Muscle of arm (tissue), 14 donors: ENCODE measurements at places on chromosomes 1 and 21.

- DNase-seq: no peak
Observed at GRCh38 chr1:28499553-28499952, 6.3 kb upstream of the RCC1 start.

- DNase-seq: no peak
Observed at GRCh38 chr1:39405358-39405757, 86.1 kb upstream of the BMP8A start.

GRCh38 chr1:200880212-200880611 lies 7.4 kb downstream of the GPR25 start:
- no peak for DNase-seq

- DNase-seq: no peak
Observed at GRCh38 chr1:58813361-58813760, 29.5 kb upstream of the JUN start.

- DNase-seq: no peak
Observed at GRCh38 chr1:168341483-168341975, 60.9 kb downstream of the TBX19 start.

DNA sequence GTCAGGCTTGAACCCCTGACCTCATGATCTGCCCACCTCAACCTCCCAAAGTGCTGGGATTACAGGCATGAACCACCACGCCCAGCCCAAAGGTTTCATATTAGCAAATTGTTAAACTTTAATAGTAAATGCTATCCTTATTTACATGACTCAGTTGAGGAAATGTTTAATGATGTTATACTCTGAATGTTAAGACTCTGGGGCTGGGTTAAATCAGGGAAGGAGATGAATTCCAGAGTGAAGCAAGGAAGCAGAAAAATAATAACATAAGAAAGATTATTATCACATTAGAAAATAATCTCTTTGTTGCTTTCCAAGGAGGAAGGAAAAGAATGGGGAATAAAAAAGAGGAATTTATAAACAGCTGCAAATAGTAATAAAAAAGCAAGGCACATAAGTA lies 105.3 kb downstream of the PTGS2 start:
- DNase-seq: no peak

- peak; percentile 54 for DNase-seq
Observed at GRCh38 chr1:77126307-77126706, 92.9 kb downstream of the PIGK start.

DNA sequence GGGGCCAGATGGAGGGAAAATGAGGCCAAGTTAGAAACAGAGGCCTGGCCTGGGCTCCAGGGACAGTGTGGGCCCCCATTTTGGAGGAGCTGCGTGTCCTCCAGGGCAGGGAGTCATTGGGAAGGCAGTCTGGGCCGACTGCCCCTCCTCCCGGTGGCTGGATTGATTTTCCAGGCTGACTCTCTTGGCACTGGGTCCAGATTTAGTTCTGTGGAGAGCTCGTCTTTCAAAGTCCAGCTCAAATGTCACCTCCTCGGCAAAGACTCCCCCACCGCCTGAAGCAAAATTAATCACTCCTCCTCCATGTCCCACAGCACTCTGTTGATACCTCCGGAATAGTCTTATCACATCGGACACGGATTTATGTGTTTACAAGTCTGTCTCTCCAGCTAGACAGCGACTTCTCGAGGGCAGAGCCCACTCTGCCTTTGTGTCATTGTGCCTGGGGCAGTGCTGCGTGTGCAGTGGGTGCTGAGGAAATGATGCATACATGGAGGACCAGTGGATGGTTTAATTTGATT lies 175.1 kb downstream of the CAMTA1 start:
- peak; percentile 80 for DNase-seq

DNA sequence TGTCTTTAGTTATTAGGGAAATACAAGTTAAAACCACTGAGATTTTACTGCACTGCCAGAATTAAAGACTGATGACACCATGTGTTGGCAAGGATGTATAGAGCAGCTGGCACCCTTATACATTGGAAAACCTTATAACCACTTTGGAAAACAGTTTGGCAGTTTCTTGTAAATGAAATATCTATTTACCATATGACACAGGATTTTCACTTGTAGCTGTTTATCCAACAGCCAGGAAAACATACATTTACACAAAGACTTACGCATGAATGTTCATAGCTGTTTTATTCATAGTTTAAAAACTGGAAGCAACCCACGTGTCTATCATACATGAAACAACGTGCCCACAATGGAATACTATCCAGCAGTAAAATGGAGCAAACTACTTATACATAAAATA lies 45.3 kb downstream of the PRRC2C start:
- DNase-seq: no peak

DNA sequence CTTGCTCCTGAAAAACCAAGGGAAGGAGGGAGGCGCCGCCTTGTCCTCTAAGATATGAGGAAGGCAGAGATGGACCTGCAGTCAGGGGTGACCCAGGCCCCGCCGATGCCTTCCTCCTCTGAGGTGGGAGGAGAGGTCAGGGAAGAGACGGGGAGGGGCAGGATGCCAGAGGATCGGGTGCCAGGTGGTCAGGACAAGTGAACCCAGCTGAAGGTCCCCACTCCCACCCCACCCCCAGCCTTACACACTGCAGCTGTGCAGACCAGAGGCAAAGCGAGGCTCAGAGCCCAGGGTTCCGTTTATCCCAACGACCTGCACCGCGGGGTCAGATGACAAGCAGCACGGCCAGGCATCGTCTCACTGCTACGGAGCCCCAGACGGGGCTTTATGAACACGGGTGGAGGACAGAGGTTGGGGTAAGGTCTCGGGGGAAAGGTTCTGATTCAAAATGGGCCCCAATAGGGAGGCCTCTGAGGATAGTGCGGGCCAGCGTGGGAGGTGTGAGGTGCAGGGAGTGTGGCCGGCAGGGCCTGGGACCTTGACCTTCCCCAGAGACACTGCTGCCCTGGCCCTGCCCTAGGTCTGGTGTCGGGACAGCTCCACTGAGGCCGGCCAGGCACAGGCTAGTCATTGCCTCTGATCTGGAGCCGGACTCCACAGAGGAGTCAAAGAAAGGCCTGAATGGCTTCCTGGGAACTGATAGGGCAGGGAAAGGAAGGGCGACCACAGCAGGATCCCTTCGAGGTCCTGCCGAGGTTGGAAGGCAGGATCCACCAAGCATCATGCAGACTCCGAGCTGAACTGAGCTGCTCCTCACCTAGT lies 112.4 kb downstream of the WDR4 start:
- DNase-seq: no peak

DNA sequence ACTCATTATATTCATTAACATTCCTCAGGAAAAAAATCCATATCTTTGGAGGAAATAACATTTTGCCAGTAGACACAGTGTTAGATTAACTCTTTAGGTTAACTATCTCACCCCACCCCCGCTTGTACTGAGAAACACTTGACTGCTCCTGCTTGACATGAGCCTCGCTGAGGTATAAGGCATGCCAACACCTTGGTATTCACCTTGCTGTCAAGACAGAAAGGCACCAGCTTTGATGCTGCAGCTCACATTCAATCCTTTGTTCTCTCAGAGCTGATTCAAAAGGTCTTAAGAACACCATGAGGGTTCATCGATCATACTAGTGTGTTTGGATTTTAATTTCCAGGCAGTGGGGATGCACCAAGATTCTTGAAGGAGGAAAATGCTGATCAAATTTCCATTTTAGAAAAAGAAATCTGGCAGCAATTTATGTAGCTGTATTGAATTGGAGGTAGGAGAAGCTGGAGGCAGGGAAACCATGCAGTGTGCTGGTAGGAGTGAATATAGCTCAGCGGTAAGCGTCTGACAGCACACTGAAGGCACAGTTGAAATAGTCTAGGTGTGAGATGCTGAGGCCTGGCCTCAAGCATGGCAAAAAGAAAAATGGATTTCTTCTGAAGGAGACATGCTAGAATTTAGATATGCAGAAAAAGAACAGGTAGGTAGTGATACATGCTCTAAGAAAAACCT lies 108.0 kb upstream of the ST6GALNAC5 start:
- DNase-seq: no peak

DNA sequence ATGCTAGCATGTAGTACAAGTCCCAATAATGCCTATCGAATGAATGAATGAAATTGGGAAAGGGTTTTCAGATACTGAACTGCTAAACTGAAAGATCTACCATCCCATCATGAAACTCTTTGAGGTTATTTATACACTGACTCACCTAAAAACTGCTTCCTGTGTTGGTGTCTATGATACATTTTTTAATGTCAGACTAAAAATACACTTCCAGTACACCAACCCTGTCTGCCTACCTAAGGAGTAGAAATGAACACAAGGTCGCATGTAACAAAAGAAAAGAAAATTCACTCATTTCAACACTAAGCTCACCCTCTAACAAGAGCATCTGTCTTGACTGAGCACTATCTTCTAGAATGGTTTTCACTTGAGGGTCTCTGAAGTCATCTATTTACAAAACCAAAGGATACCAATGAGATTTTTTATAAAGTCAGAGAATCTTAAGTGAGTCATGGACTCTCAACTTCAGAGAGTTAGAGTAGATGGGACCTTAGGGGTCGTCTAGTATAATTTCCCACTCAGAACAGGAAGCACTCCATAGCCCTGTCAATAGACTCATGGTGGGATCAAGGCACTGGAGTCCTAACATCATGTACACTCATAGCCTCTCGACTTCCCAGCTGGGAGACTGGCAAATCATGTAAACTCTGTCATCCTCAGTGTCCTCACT lies 53.4 kb downstream of the WLS start:
- DNase-seq: no peak

GRCh38 chr1:241034203-241034936 lies 322.6 kb downstream of the RGS7 start:
- DNase-seq: no peak

DNA sequence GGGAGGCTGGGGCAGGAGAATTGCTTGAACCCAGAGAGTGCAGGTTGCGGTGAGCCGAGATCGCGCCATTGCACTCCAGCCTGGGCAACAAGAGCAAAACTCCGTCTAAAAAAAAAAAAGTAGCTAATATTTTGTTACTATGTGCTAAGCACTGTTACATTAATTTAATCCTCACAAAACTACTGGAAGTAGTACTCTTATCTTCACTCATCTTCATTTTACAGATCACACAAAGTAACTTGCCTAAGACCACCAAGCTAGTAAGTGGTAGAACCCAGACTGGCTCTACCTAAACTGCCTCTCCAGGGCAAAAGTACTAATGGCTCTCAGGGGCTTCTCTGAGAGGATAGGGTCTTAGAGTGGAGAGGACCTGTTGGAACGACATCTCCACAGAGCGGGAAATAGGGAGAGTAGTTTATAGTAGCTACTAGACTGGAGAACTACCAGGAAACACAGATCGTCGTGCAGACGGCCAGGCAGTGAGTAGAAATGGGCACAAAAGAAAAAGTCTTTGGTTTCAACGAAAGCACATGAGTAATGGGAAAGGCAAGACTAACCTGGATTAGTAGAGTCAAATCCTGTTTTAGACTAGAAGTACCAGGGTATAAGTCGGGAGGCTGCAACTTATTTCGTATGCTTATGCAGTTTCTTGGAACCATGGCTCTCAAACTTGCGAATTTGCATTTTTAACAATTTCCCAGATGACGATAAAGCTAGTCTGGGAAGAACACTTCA lies 1.4 kb downstream of the CLCC1 start:
- DNase-seq: no peak

GRCh38 chr1:36391271-36391670 lies 5.5 kb upstream of the STK40 start:
- no peak for DNase-seq

DNA sequence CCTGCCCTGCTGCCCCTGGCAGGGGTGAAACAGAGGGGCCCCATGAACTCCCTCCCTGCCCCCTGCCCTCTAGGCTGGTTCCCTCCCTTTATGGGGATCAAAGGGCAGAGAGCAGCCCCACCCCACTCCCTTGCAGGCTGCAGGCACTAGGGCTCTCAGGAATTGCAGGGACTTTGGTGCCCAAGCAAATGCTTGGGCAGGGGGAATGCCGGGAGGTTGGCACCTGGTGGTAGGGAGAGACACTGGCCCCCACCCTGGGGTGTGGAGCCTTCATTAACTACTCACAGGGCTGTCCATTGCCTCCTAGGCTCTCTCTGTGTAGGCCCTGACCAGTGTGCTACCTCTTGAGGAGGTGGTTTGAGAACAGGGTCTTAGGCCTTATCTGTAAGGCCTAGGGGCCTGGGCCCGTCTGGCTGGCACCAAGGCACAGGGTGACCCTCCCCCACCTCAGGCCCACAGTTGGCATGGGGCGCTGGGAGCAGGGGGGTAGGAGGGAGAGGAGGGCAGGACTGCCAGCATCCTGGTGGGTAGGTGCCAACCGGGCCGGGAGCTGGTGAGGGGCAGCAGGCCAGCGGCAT lies 4.7 kb downstream of the ZBTB7B start:
- no peak for DNase-seq

DNA sequence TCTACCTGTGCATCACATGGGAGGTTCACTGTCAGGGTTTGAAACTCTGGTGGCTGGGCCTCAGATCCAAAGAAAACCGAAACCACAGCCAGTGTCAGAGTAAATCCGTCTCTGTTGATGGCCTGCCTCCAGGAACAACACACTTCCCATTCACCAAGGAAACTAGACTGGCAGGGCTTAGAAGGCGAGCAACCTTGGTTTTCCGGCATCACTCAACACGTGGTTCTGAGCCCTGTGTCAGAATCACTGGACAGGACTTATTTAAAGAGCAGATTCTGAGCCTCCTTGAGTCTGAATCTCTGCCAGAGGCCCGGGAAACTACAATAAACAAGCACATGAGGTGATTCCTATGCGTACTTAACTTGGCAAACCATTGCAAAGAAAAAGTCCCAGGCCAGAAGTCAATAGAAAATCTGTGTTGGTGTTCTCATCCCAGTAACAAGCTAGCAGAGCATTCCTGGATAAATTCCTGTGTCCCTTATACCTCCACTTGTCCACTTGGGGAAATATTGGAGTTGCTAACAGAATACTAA lies 70.0 kb downstream of the KCTD3 start:
- DNase-seq: peak; percentile 56

- no peak for DNase-seq
Observed at GRCh38 chr1:12345350-12346217, 115.8 kb downstream of the VPS13D start.

GRCh38 chr1:93908394-93909145 lies 660 bp downstream of the GCLM start:
- DNase-seq: peak; percentile 11

- DNase-seq: no peak
Observed at GRCh38 chr1:164930241-164930640, 371.3 kb downstream of the PBX1 start.

DNA sequence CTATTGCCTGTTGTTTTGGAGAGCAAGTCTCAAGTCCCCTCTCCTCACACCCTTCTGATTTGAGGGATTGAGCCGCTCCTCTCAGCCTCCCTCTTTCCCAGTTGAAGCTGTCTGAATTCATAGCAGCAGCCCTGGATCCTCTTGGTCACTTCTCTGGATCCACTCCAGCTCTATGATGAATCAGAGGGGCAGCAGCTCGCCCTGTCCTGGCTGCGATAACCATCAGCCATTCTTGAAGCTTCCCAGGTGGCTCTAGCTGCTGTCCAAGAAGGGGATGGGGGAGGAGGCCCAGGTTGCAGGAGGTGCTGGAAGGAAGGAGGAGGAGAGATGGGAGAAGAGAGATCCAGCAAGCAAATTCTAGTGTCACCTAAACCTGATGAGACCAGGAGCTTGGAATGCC lies 31.3 kb downstream of the WNT4 start:
- no peak for DNase-seq

- no peak for DNase-seq
Observed at GRCh38 chr1:17278996-17279830, 28.8 kb upstream of the PADI4 start.
